ENCODE measurements at places on chromosomes 2 and 18. TPM values are rescaled to one million over a fixed set of nuclear protein-coding genes. Genes with fewer than 3 reads are reported as not detected.
A peak's percentile ranks its signal among the peaks of the same experiment; 100 is the strongest.

DNA sequence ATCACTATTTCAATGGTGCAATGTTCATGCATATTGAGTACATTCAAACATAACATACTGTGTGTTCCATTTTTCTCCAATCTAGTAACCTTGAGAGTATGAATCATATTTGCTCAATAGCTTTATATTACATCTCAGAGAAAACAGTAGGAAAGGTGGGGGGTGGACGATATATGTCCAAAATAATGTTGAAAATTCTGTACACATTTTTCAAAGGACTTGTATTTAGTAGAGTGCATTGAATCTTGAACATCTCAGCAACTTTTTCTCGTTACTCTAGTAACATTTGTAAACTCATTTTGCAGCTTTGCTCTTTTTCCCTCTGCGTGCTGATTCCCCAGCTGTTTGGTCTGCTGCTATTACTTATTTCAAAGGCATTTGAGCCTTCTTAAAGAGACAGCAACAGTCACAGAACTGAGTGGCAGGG lies 1487.0 kb downstream of the LRP1B start:
- no peaks in the 10 kb centered on the region for H3K4me1 ChIP-seq
- no peak overlapping the region for H3K4me3 ChIP-seq
- H3K27me3 ChIP-seq: peaks cover 2% of the 10 kb centered on the region
- DNase-seq: no peak

GRCh38 chr2:36480028-36480427 lies 117.9 kb downstream of the FEZ2 start:
- no peak for DNase-seq
- H3K4me1 ChIP-seq: no peaks in the 10 kb centered on the region
- H3K27ac ChIP-seq: no peak overlapping the region
- peaks cover 30% of the 10 kb centered on the region for H3K36me3 ChIP-seq
- no peak overlapping the region for H3K4me3 ChIP-seq

DNA sequence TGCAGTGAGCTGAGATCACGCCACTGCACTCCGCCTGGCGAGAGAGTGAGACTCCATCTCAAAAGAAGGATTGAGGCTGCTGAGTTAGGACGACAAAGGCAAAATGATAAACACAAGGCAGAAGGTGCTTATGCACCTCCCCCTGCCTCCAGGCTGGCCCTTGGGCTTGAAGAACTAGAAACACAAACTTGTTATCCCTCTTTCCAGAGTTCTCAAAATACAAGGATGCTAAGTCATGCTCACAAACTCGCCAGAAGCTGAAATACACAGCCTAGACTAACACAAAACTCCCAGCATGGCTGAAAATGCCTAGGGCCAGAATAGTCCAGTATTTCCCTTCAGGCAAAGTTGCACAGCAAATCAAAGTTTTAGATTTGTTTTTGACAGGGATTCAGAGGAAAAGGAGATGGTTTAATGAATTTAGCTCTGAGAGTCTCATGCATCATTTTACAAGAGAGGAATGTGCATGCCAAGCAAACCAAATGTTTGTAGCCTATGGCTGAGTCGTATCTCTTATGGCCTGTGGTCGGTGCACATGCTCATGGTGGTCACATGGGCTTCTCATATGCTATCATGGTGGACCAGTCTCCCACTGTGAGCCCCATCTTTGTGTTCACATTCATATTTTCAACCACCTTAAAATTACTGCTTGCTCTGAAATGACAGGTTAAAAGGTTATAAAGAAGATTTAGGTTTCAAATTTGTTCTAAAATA lies 16.2 kb upstream of the MREG start:
- peaks cover 20% of the 10 kb centered on the region for H3K4me1 ChIP-seq
- DNase-seq: no peak
- H3K27ac ChIP-seq: no peak overlapping the region
- no peaks in the 10 kb centered on the region for H3K36me3 ChIP-seq
- peaks cover 8% of the 10 kb centered on the region for H3K27me3 ChIP-seq

GRCh38 chr2:21424375-21424774 lies 300.6 kb downstream of the TDRD15 start:
- no peaks in the 10 kb centered on the region for H3K36me3 ChIP-seq
- no peak for DNase-seq
- peaks cover 3% of the 10 kb centered on the region for H3K27me3 ChIP-seq
- no peaks in the 10 kb centered on the region for H3K4me1 ChIP-seq
- no peak overlapping the region for H3K27ac ChIP-seq

- no peak overlapping the region for H3K27ac ChIP-seq
- DNase-seq: no peak
- H3K4me3 ChIP-seq: no peak overlapping the region
- no peaks in the 10 kb centered on the region for H3K4me1 ChIP-seq
- no peaks in the 10 kb centered on the region for H3K27me3 ChIP-seq
- no peaks in the 10 kb centered on the region for H3K36me3 ChIP-seq
Measured at GRCh38 chr2:156486147-156486546, 50.0 kb downstream of the GPD2 start.

- peaks cover 4% of the 10 kb centered on the region for H3K4me1 ChIP-seq
- H3K4me3 ChIP-seq: no peak overlapping the region
- H3K36me3 ChIP-seq: peaks cover 8% of the 10 kb centered on the region
Measured at GRCh38 chr2:142478206-142478605, 347.4 kb upstream of the LRP1B start.

DNA sequence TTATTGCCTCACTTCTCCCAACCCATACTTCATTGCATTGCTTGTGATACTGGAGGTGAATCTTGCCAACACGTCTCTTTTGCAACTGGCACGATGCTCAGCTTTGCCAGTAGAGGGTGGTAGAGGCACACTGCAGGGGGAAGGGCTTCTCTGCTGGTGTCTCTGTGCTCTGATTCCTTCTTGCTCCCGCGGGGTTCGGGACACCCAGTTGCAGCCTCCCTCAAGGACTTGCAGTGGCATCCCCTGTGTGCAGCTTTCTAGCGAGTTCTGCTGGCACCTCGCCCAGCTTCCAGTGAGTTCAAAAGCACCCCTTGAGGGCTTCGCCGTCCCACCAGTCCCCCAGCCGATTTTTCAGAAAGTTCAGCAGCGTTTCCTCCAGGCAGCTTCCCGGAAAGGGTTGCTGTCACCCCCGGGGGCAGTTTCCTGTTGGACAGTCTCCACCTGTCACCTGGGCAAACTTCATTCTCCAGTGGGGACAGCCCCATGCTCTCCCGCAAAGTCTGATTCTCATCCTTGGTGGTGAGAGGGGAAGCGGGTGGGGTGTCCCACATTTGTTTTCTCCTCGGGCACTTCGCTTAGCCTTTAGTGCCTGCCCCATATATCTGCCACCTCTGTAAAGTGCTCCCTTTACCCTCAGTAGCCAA lies 35.4 kb upstream of the EN1 start:
- no peaks in the 10 kb centered on the region for H3K27me3 ChIP-seq
- H3K27ac ChIP-seq: no peak overlapping the region
- peak; percentile 74 for DNase-seq
- no peaks in the 10 kb centered on the region for H3K4me1 ChIP-seq
- no peak overlapping the region for H3K4me3 ChIP-seq
- H3K36me3 ChIP-seq: no peaks in the 10 kb centered on the region

- H3K4me1 ChIP-seq: peaks cover 17% of the 10 kb centered on the region
- no peak for DNase-seq
- peaks cover 2% of the 10 kb centered on the region for H3K27me3 ChIP-seq
- H3K4me3 ChIP-seq: no peak overlapping the region
- H3K27ac ChIP-seq: no peak overlapping the region
- peaks cover 6% of the 10 kb centered on the region for H3K36me3 ChIP-seq
Measured at GRCh38 chr2:15738225-15738546, 146.5 kb downstream of the DDX1 start.

DNA sequence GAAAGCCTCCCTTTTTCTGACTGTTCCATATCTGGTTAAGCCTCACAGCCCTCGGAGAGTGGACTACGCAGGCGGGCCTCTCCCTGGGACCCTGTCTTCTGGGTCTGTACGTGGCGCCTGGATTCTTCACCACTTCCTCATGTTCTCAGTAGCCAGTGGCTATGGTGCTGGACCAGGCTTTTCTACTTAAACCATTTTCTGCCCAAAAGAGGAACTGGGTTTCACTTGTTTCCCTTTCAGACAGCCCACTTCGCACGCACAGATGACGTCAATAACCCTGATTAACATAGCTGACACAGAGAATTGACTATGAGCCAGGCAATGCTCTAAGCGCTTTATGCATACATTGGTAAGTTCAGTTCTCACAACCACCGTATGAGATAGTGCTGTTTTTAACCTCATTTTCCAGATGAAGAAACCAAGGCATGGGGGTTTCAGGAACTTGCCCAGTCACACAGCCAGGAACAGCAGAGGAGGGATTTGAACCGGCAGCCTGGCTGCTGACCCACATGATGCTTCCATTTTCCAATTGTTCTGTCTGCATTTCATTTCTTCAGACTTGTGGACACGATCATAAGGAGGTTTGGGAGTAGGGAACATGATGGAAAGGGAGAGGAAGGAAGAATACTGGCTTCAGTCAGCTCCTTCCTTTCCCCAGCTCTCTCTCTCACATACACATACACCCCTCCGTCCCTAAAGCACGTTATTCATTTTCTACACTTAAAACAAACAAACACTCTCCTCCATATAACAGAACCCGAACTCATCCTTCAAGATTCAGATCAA lies 41.7 kb downstream of the MYOM1 start:
- no peaks in the 10 kb centered on the region for H3K36me3 ChIP-seq
- DNase-seq: no peak
- no peak overlapping the region for H3K27ac ChIP-seq
- no peaks in the 10 kb centered on the region for H3K27me3 ChIP-seq

DNA sequence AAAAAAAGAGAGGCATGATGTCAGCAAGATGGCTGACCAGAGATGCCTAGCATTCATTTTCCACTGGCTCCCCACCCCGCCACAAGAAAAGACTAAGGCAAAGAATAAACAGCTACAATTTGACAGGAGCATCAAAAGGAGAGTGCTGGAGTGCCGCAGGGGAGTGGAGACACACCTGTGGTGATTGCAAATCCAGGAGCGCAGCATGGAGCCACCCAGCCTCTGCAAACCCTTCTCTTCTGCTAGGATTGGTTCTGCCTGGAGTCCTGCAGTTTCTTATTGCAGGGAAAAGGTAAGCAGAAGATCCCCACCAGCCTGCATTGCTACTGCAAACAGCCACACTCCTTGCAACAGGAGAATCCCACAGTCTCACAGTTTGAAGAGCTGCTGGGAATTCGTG lies 26.1 kb downstream of the BOLL start:
- H3K4me1 ChIP-seq: no peaks in the 10 kb centered on the region
- no peaks in the 10 kb centered on the region for H3K36me3 ChIP-seq
- no peak for DNase-seq
- no peak overlapping the region for H3K4me3 ChIP-seq
- no peaks in the 10 kb centered on the region for H3K27me3 ChIP-seq
- H3K27ac ChIP-seq: no peak overlapping the region

- DNase-seq: no peak
- no peak overlapping the region for H3K27ac ChIP-seq
- H3K27me3 ChIP-seq: no peaks in the 10 kb centered on the region
- H3K4me1 ChIP-seq: peaks cover 19% of the 10 kb centered on the region
Measured at GRCh38 chr2:65072181-65072970, 16.2 kb downstream of the CEP68 start.

DNA sequence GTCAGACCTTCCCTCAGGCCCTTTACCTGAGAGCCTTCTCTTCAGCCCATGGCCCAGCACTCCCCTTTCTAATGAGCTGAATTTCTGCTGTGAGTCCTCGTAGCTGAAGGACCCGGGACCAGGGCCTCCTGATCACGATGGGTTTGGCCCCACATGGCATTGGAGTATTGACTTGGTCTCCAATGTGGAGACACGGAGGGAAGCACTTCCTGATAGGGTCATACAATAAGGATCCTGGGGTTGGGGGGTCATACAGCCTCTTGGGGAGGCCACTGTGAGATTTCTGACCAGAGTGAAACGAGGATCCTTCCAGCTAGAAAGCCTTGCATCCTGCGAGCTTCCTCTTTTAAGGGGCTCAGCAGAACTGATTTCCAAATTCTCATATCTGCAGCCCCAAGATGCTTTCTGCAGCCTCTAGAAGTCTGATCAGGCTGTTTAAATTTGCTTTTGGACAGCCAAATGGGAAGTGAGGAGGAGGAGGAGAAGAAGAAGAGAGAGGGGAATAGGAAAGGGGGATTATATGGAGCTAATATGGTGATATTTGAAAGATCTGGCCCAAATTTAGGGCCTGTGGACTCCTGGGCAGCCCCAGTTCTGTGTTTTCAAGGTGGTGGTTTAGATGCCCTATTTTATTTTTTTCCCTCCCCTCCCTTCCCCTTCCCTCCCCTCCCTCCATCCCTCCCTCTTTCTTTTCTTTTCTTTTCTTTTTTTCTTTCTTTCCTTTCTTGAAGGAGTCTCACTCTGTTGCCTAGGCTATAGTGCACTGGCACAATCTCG lies 38.9 kb downstream of the RHOB start:
- no peak overlapping the region for H3K4me3 ChIP-seq
- no peak for DNase-seq
- peaks cover 6% of the 10 kb centered on the region for H3K4me1 ChIP-seq
- H3K36me3 ChIP-seq: no peaks in the 10 kb centered on the region
- H3K27me3 ChIP-seq: peaks cover 5% of the 10 kb centered on the region
- no peak overlapping the region for H3K27ac ChIP-seq

GRCh38 chr2:44459739-44460138 lies 98.0 kb downstream of the CAMKMT start:
- peak overlapping the region; percentile 62 for H3K27ac ChIP-seq
- H3K27me3 ChIP-seq: no peaks in the 10 kb centered on the region
- peaks cover 15% of the 10 kb centered on the region for H3K36me3 ChIP-seq
- no peak for DNase-seq
- H3K4me1 ChIP-seq: peaks cover 4% of the 10 kb centered on the region

Gene SPATA3
- not detected for total RNA-seq

Gene FLACC1
- total RNA-seq: 1.2 TPM

Gene TMEM200C
- total RNA-seq: 13.8 TPM

Gene COLEC11
- not detected for total RNA-seq

Gene LTBP1
- total RNA-seq: 3.9 TPM

Gene NEB
- total RNA-seq: 0.59 TPM

Gene CREB1
- 108 TPM for total RNA-seq

Gene TDRD15
- total RNA-seq: not detected

Gene ATP6V1B1
- not detected for total RNA-seq

Gene RELCH
- total RNA-seq: 44.6 TPM

Gene UGT1A5
- total RNA-seq: not detected

Gene IL1RL1
- not detected for total RNA-seq

Gene RNF181
- 75.1 TPM for total RNA-seq

Gene NTSR2
- total RNA-seq: not detected

Gene MEP1B
- total RNA-seq: not detected

Gene NFE2L2
- total RNA-seq: 51.4 TPM

All from glutamatergic neuron (in vitro differentiated cells).